ENCODE measurements at places on chromosomes 5 and 9.

DNA sequence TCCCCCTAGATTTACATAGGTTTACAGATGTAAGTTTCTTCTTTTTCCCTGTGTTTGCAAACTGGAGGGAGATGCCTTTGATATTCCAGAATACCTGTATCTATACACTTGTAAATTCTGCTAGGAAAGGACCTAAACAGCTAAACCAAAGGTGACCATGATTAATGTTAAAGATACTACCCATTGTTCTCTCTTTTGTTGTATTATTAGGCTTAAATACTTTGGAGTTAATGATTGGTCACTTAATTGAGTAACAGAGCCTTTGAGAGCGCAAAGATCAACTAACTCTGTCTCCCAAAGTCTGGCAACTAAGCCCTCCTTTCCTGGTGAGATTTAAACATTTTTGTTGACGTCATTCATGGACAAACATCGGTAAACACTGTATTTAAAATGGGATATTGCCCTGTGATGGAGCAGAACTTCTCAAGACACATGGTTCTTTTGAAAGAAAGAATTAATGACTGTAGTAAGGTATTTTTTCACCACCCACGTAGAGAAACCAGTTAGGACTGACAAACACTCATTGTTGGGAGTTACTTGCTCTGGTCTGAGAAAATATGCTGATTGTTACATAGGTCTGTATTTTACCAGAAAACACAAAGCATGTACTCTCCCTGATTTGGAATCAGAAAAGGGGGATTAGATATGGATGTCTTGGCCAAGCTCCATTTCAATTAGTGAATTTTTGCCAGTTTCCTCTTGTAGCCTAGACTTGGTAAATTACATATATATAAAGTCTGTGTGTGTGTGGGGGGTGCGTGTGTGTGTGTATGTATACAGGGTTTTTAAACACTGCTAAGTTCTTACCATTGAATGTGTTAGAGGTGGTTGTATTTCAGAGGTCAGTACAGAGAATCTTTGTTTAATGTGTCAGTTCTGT lies 4.6 kb downstream of the VCAN start:
- DNase-seq: no peak

- DNase-seq: no peak
These were observed 653.6 kb downstream of the RAB3C start for GRCh38 chr5:59236448-59236847.

- no peak for DNase-seq
These were observed 13.6 kb upstream of the AFAP1L1 start for GRCh38 chr5:149257889-149258705.

DNA sequence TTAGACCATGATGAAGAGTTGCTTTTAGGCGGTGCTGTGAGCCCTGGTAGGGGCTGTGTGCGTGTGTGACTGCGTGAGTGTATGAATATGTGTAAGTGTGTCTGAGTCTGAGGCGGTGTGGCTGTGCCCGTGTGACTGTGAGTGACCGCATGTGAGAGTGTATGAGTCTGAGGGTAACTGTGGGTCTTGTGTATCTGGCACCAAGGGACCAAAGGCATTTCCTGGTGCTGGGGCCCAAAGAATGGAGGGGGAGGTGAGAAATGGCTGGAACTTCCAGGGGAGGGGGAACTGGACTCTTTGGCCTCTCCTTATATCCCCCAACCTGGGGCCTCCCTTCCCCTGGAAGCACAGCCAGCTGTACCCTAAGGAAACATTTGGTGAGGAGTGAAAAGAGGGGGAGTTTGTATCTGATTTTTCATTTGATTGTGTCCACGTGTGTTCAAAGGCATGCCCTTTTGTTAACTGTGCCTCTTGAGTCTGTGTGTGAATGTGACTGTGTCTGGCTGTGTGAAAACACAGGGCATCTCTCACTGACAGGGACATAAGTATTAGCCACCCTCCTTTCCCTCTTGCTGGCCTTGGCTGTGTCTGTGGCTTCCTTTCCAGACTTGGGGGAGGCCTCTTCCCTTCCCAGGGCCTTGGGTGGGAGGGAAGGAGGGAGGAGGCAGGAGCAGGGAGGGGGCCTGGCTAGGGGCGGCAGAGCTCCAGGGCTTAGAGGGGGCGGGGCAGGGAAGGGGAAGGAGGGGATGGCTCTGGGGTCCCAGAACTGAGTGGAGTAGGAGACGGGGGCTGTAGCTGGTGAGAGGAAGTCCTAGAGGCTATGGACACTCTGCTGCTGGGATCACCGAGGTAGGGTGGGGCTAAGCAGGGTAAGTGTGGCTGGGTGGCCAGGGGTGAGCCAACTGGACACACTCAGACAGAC lies 1.4 kb downstream of the IL11RA start:
- DNase-seq: no peak

GRCh38 chr5:3009605-3010004 lies 258.1 kb upstream of the IRX2 start:
- no peak for DNase-seq

DNA sequence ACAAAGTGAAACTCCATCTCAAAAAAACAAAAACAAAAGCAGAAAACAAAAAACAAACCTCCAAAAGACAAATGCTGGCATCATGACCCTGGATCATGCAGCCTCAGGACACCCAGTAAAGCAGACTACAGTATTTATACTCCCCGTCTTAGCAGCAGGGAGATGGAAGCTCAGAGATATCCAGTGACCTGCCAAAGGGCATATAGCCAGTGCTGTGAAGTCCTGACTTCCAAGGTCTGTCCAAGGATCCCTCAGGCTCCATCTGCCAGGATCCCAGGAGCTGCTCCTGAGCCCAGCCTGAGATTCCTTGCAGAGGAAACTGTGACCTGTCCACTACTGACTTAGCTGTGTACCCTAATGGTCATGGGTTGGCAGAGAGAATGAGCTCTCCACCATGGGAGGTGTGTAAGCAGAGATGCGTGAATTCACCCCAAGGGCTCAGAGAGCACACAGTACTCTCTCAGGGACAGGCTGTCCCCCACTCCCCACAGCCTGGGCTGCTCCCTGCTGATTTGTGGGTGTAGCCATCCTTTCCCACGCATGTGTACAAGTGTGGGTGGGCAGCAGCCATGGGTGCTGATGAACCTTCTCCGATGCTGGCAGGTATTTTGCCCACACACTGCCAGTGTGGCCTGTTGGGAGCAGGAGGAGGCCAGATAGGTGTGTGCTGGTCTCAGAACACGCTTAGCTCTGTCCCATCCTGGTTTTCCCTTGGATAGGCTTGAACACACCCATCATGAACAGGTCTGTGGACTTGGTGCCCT lies 2.1 kb upstream of the WNK2 start:
- DNase-seq: no peak

DNA sequence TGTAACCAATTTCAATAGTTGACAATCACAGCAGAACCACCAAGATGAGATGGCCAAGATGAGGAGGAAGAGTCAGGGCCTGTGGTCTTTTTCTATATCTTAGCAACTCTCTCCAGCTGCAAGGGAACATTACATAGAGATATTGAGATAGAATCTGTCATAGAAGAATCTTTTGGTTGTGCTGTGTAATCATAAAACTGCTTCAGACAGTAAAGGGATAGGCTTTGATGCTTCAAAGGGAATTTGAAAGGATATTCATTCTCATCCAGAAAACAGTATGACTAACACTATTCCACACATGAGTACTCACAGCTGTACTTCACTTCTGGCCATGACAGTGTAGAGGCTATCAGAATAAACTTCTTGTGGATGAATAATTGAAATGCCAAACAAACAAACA lies 145.9 kb downstream of the YIPF5 start:
- DNase-seq: no peak

DNA sequence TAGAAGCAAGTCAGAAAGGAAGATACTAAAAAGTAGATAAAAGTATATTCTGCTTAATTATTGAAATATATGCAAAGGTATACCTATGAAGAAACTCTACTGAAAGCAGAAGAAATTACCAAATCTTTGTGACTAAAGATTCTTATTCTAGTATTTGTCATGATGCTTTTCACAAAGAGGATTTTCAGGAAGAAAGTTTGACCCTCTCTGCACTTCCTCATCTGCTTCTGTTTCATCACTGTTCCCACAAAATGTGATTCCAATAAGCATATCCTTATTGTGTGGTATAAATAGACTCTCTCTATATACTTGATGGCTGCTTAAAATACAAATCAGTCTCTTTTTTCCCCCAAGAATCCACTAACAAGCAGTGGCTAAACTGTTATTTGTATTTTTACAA lies 2139.6 kb upstream of the ACO1 start:
- no peak for DNase-seq

- no peak for DNase-seq
These were observed 158.7 kb downstream of the NMUR2 start for GRCh38 chr5:152246401-152246800.

DNA sequence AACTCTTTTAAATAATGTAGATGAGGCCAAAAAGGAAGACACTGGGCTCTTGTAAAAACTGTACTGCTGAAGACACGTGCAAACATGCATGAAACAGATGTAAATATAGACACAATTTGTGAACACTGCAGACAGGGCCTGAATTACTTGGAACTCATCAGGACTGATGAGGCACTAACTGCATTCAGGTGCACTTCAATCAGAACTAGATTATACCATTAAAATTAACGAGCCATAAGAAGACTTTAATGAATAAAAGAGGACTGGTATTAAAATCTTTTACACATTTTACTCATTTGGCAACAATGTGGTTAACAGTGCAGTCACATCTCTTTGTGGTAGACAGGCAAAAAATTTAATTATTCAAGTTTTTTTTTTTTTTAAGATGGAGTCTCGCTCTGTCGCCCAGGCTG lies 13.4 kb upstream of the ZCCHC9 start:
- no peak for DNase-seq

GRCh38 chr9:126228781-126229444 lies 97.7 kb upstream of the MVB12B start:
- DNase-seq: peak; percentile 35

- no peak for DNase-seq
These were observed 73.8 kb downstream of the TRIO start for GRCh38 chr5:14216902-14217301.

DNA sequence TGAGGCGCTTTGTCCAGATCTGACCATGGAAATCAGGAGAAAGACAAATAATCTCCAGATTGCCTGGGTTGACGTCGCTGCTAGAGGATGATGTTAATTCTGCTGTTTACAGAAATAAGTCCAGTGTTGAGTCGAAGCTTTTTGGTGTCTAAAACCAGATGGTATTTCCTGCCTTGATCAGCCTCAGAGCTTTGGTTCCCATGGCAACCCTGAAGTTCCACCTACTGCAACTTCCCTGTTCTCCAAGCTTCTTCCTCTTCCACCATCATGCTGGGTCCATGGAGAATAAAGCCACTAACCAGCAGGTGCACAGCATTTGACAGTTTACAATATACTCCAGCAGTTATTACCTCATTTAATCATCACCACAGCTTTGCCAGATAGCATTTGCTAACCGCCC lies 18.0 kb upstream of the GABBR2 start:
- no peak for DNase-seq

DNA sequence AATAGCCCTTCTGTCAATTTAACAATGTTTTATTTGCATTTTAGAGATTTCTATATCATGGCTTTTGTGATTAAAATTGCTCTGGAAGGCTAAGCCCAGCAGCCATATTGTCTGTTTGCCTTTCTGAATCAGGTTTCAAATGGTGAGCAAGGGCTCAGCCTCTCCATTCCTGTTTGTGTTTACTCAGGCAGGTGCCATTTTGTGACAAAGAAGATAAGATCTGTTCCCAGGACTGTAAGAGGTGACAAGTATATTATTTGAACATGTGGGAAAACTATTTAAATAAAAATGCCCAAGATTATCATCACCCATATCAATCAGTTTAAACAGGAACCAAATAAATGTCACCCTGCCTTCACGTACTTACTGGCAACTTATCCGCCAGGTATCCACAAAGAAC lies 641.3 kb upstream of the KLF4 start:
- DNase-seq: no peak

Data from activated T-helper 1 cell treated with anti-CD3 and anti-CD28 coated beads, Interleukin-2, amount 50 U/mL, for 16 hours (primary cell).